ENCODE measurements at places on chromosomes 13 and 19.
A peak's percentile ranks its signal among the peaks of the same experiment; 100 is the strongest.

DNA sequence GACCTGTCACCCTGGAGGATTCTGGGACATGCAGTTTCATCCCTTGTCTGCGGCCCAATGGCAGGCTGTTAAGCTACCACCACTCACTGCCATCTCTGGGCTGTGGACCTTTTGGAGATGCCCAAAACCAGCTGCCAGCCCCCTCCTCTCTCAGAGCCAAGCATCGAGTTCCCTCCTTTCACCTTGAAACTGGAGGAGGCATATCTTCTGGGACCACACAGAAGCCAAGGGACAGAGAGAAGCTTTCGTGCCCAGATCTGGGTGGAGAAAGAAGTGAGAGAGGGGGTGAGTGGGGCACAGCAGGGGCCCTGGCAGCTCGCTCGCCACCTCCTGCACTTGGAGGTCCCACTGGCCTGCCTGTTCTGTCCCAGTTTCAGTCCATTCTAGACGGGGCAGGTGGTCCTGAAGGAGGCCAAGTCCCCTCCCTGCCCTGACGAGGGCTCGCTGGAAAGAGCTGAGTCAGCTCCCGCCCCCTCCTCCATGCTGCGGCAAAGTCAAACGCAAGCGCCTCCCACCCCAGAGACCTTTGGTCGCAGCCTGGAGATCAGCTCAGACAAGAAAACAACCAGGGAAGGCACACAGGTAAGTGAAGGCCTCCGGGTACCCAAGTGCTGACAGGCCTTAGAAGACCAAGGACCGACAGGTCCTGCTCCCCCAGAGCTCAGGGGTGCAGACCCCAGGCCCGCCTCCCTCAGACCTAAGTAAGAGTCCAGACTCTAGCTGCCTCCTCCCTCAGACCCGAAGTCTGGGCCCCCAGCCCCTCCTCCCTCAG is 3.8 kb downstream of the BCAT2 start:
- no peak for DNase-seq

DNA sequence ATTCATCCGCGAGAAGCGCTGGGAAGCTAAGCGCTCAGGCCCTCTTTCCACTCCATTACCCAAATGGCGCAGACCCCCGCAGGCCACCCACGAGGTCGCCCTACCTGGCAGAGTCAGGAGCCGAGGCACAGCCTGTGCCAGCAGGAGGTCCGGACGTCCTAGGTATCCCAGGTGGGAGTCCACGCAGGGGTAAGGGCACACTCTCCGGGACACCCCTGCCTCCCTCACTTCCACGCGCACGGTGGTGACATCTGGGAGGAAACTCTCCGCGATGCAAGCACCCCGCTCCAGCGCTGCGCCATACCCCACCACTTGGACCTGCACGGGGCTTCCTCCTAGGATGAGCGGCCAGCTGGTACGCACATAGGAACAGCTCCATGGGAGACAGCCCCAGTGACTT is 95.1 kb upstream of the ARHGEF7 start:
- no peak for DNase-seq

- DNase-seq = no peak
These were observed 68.1 kb downstream of the ARHGEF7 start for GRCh38 chr13:111183087-111183645.

DNA sequence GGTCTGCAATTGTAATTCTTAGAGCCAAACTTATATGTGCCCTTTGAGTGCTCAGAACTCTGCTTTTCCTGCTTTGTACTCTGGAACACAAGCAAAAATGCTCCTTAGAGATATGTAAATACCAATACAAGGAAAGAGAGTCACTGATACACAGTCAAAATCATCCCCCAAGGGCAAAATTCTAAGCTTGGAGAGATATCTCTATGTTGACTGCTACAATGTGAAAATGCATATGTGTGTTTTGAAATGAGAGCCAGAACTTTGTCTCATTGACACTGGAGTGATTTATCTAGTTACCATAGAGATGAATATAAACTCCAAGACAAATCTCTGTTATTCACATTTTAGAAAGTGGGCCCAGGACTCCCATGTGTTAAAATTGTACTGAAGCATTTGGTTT is 494.8 kb upstream of the SLITRK1 start:
- DNase-seq = no peak

GRCh38 chr19:40872209-40872608 is 9.8 kb downstream of the CYP2A7 start:
- DNase-seq = no peak

GRCh38 chr13:43545317-43545874 is 241.4 kb downstream of the ENOX1 start:
- DNase-seq = no peak

GRCh38 chr13:39632994-39633393 is 22.5 kb upstream of the COG6 start:
- no peak for DNase-seq

GRCh38 chr13:83183439-83184149 is 698.7 kb downstream of the SLITRK1 start:
- no peak for DNase-seq

DNA sequence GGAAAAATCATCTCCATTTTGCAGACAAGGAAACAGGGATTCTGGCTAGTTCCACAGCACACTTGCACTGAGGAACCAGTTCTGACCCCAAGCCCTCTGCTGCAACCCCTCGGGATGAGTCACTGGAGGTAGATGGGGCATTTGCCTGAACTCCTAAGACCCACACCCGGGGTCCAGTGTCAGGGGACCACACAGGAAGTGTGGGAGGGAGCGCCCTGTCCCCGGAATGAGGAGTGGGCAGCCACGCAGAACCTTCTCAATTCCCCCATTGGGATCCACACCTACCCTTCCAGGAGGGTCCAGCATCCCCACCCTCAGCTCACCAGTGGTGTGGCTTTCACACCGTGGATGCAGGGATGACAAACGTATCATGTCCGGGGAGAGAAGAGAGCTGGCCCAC is 62.7 kb downstream of the TSHZ3 start:
- DNase-seq = no peak

DNA sequence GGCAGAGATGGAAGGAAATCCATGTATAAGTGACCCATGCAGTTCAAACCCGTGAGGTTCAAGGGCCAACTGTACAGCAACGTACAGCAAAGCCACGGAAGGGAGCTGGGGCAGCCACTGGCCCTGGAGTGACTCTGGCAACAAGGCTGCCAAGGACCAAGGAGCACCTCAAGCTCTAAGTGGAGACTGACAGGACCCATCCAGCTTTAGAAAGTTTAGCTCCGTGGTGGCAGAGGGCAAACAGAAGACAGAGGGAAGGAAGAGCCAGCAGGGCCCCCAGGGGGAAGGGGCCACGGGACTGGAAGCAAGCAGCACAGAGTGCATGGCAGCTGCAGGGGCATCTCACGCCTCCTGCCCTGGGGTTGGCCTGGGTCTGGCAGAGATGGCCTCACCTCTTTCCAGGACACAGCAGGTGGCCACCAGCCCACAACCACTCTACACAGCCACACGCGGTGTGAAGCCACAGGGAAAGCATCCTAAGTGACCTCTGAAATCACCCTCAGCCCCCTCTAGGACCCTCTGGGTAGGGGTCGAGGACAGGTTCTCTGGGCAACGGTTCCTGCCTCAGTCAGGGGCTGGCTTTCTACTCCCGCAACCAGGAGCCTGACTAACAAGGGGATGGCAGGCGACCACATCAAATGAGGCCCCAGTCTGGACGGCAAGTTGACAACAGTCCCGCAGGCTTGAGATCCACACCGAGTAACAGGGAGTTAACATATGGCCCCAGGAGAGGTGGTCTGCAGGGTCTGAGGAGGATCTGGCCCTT is 3.8 kb downstream of the MIER2 start:
- no peak for DNase-seq

DNA sequence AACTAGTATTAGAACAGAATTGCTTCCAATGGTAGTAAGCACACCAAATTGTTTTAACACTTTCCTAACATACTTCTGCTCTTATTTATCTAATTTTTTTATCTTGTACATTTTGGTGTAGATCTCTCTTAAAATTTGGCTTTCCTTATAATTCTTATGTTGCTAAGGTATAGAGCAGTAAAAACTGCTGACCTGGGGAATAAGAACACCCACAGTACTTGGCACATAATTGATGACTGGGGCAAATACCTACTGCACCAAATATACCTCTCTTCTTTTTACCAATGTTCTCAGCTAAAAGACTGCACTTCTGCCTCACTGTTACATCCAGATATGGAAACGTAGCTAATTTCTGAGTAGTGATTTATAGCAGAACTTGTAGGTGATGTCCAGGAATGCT is 642.2 kb downstream of the LIG4 start:
- DNase-seq = no peak

DNA sequence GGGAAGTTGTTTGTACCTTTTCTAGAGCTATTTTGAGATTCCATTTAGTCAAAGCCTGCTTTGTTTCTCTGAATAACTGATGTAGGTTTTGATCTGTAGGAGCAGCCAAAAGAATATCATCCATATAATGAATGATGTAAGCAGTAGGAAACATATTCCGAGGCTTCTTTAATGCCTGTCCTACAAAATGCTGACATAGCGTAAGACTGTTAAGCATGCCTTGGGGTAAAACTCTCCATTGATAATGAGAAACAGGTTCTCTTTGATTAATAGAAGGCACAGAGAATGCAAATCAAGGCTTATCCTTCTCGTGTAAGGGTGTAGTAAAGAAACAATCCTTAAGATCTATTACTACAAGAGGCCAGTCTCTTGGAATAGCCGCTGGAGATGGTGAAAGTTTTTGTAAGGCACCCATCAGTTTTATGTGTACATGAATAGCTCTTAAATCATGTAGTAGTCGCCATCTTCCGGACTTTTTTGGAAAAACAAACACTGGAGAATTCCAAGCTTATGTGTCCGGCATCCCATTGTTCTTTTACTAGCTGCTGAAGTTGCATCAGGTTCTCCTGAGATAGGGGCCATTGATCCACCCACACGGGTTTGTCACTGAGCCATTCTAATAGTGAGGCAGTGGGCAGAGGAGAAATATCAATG is 13.5 kb downstream of the FPR3 start:
- no peak for DNase-seq

DNA sequence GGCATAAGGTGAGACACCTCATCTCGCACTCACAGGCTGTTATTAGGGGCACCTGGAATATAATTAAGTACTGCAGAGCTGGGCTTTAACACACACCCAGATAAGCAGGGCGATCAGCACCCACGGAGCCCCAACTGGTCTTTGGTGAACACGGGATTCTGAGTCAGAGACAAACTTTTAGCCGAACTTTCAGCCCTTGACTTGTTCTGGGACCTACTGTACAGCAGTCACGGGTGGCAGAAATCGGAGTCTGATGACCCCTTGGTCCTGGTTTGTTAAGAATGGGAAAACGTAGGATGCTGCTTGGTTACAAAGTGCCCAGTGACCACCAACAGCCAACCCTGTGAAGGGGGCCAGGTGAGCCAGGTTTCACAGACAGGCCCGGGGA is 9.0 kb downstream of the SH3GL1 start:
- no peak for DNase-seq

GRCh38 chr19:43527860-43528622 is 1.0 kb upstream of the ETHE1 start:
- no peak for DNase-seq

DNA sequence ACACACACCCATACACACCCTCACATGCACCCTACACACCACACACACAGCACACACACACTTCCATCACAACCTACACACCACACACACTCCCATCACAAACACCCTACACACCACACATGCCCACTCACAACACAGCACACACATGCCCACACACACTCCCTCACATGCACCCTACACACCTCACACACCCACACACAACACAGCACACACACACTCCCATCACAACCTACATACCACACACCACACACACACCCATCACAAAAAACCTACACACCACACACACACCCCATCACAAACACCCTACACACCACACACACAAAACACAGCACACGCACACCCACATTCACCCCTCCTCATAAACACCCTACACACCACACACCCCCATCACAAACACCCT is 15.1 kb downstream of the PEPD start:
- DNase-seq = no peak

DNA sequence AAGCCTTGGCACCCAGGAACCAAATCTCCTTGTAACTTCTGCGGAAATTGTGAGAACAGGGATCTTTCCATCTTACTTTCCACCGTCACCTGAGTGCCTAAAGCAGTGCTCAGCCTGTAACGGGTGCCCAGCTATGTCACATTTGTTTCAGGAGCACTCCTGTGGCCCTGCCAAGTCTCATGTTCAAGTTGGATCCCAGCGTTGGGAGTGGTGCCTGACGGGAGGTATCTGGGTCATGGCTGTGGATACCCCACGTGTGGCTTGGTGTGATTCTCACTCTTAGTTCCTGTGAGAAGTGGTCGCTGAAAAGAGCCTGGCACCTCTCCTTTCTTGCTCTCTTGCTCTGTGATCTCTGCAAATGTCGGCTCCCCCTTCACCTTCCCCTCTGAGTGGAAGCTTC is 114.9 kb downstream of the UQCRFS1 start:
- DNase-seq = no peak

DNA sequence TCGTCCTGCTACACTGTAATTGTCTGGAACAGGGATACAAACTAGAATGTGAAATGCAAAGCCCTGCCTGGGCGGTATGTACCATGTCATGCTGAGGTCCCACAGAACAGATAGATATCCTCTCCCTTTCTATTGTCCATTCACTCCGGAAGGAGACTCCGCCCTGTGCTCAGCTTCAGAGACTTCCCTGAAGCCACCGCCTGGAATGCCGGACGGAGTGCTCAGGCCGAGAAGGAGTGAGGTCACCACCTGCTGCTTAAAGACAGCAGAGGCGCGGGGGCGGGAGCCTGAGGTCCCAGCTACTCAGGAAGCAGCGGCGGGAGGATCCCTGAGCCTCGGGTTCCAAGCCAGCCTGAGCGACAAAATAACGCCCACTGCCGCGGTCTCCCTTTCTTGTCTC is 890 bp upstream of the ZNF611 start:
- no peak for DNase-seq

GRCh38 chr19:6204866-6205723 is 69.6 kb downstream of the ACSBG2 start:
- no peak for DNase-seq

GRCh38 chr13:43266936-43267615 is 243.7 kb downstream of the DNAJC15 start:
- DNase-seq = no peak

GRCh38 chr13:93956426-93956825 is 523.1 kb downstream of the DCT start:
- DNase-seq = no peak

DNA sequence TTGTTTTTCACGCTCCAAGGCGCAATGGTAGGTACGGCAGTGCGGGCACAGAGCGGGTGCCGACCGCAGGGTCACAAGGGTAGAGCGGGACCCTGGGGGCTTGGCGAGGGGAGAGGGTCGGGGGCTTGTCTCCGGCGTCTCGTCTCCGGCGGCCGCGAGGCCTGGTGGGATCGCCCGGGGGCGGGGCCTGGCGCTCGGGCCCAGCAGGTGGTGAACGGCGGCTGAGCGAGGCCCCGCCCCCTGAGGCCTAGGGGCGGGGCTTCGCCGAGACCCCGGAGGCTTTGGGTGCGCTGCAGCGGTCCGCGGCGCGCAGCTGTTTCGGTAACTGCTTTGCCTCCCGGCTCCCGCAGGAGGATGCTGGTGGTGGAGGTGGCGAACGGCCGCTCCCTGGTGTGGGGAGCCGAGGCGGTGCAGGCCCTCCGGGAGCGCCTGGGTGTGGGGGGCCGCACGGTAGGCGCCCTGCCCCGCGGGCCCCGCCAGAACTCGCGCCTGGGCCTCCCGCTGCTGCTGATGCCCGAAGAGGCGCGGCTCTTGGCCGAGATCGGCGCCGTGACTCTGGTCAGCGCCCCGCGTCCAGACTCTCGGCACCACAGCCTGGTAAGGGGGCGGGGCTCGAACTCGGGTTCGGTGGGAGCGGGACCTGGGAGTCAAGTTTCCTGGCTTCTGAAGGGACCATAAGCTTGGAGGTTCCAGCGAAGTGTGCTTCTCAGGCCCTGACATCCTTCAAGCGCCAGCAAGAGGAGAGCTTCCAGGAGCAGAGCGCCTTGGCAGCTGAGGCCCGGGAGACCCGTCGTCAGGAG is at the start of gene TSEN34:
TSEN34 (plus strand) TSS at position 298 of the 800 bp plus-strand sequence; CDS start at position 355, 57 bp downstream.
- DNase-seq = peak; percentile 80

- no peak for DNase-seq
These were observed 60.9 kb upstream of the MED4 start for GRCh38 chr13:48155848-48156247.
